ENCODE measurements at places on chromosomes 12 and 14. TPM values are rescaled to one million over a fixed set of nuclear protein-coding genes. Genes with fewer than 3 reads are reported as not detected.
A peak's percentile ranks its signal among the peaks of the same experiment; 100 is the strongest.

The ADAM21 gene
- not detected for total RNA-seq

GRCh38 chr12:25906651-25907340 lies 51.7 kb upstream of the RASSF8 start:
- DNase-seq, result no peak

GRCh38 chr12:6638305-6638704 lies 2.5 kb upstream of the LPAR5 start:
- DNase-seq, result no peak

DNA sequence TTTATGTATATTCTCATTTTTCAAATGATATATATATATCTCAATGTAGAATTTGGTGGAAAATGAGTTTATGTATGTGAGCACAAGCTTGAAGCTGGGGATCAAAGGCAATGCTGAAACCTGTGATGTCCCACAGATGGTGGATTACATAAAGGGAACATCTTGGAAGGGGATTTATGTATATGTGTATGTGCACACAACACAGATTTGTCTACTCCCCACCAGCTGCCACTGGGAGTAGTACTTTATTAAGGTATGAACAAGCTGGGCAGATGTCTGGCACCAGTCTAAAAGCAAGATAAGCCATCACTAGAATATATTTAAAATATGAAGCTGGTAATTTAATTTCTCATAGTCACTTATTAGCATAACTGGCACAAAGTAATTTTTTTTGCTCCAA lies 895.6 kb downstream of the SLC6A15 start:
- no peak for DNase-seq

The OR4K14 gene
- total RNA-seq, result not detected

DNA sequence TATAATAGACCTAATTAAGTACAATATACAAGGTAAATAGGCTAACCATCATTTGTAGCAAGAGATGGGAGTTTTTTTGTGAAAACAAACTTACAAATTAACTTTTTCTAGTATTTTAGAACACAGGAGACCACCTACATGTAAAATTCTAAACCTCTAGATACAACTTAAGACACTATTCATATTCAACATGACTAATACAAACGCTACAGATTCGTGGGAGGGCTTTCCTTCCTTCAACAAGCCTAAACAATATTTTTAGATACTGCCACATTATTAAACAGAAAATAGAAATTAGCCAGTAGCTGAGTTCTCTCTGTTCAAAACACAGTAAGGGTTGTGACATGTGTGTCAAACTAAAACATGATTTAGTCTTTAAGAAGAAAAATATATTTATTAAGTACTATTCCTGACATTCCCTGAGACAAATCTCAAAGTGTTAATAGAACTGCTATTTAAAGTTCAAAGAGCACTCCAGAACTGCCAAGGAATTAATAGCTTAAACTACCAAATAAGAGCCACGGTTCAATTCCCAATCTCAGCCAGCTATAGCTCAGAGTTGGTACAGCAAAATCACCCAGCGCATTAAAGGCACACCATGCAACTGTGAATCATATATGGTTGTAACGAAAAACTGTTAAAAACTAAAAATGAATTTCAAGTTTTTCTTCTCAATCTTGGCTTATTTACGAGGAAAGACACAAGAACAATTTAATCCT lies 10.7 kb downstream of the MED13L start:
- DNase-seq, result no peak

GRCh38 chr14:100071545-100071944 lies 6.3 kb downstream of the EVL start:
- DNase-seq, result no peak

DNA sequence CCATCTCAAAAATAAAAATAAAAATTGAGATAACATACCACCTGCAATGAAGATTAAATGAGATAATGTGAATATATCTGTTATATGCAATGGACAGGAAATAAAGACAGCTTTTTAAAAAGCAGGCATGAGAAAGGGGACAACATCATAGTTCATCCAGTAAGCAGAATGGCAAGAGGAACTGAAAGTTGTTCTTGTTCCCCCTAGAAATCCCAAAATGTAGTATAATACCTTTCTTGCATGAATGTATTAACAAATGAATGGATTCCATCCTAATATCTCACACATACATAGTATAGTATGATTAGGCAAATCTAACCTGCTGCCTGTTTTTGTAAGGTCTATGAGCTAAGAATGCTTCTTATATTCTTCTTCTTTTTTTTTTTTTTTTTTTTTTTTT lies 31.4 kb downstream of the FGD6 start:
- DNase-seq, result no peak

DNA sequence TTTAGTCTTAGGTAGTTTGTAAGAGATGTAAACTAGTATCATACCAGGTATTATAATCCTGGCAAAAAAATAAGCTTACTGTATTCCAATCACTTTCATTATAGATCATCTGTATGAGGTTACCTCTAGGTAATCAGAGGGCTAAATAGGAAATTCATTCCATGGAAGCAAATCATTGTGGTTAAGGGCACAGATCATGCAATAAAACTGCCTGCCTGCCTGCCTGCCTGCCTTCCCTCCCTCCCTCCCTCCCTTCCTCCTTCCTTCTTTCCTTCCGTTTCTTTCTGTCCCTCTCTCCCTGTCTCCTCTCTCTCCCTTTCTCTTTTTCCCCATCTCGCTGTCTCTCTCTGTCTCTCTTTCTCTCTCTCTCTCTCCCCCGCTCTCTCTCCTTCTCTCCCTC lies 3.2 kb upstream of the CLEC9A start:
- DNase-seq, result no peak

The FZD10 gene
- total RNA-seq, result not detected

The CMA1 gene
- total RNA-seq, result not detected

The TOMM20L gene
- not detected for total RNA-seq

The TTLL5 gene
- 35.3 TPM for total RNA-seq

The SLC6A12 gene
- not detected for total RNA-seq

The GARIN6 gene
- not detected for total RNA-seq

The STAC3 gene
- 0.95 TPM for total RNA-seq

The PTPRQ gene
- total RNA-seq, result 0.64 TPM

DNA sequence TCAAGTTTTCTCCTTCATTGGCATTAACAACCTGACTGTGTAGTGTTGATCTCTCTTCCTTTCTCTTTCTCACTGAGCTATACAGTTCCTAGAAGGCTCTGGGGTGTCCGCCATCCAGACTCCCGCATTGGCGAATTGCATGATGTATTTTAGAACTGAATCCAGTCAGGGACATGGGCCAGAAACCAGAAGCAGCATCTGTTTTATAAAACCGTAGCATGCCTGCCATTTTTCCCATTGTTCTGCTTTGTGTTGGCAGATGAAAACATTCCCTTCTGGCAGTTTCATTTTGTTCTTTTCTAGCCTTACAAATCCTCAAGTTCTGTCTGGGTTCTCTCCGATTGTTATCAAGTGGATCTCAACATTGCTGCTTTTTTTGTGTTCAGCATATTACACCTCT lies 268.3 kb upstream of the SEL1L start:
- no peak for DNase-seq

The CDCA3 gene
- 216 TPM for total RNA-seq

- DNase-seq, result no peak
Observed at GRCh38 chr12:51938726-51939125, 12.8 kb upstream of the ACVR1B start.

The SMCO2 gene
- not detected for total RNA-seq

- DNase-seq, result peak; percentile 54
Observed at GRCh38 chr14:35375558-35376025, 29.0 kb downstream of the NFKBIA start.
